Activated CD8-positive, alpha-beta memory T cell treated with anti-CD3 and anti-CD28 coated beads for 4 hours (primary cell): ENCODE measurements at places on chromosomes 6 and 20.

DNA sequence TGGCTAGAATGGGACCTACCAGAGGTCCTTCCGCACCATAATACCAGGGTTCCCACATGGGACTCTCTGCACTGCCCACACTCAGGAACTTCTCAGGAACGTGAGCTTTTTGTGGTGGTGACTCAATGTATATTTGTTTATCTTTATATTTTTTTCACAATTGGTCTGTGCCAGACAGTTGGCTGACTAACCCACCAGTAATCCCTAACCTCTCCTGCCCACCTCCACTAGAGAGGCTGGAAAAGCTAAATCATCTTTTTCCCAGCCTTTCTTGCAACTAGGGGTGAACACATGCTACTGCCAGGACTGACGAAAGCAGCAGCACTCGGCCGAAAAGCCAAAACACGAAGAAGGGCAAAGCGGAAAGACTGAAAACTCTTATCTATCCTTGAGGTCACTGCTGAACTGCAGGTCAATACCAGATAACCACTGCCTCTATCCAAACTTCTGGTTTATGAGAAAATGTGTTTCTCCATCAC is 112.9 kb downstream of the TRERF1 start:
- DNase-seq, result no peak

DNA sequence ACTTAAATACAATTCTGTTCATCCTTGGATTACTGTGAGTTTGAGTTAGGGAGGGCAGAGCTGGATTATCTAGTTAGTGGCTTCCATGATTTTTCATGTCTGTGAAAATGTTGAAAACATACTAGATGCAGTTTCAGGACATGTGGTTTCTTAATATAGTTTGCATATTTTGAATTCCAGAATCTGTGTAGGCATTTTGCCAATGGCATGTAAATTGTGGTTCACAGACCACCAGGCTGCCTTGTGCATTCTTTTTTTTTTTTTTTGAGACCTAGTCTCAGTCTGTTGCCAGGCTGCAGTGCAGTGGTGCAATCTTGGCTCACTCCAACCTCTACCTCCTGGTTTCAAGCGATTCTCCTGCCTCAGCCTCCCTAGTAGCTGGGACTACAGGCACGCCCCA is 42.8 kb downstream of the CDC5L start:
- no peak for DNase-seq

- no peak for DNase-seq
Observed at GRCh38 chr6:167974640-167975344, 22.7 kb upstream of the KIF25 start.

GRCh38 chr20:47358039-47358671 is 1.7 kb upstream of the ZMYND8 start:
- DNase-seq, result no peak

GRCh38 chr20:62902926-62903615 is 23.2 kb downstream of the DIDO1 start:
- DNase-seq, result no peak

GRCh38 chr20:38108438-38108985 is 56.6 kb downstream of the TGM2 start:
- no peak for DNase-seq

- no peak for DNase-seq
Observed at GRCh38 chr6:26531897-26532296, 6.3 kb upstream of the HMGN4 start.

- DNase-seq, result no peak
Observed at GRCh38 chr6:169722362-169723199, 1.7 kb downstream of the PHF10 start.

- DNase-seq, result no peak
Observed at GRCh38 chr6:50837589-50838445, 19.1 kb downstream of the TFAP2B start.

DNA sequence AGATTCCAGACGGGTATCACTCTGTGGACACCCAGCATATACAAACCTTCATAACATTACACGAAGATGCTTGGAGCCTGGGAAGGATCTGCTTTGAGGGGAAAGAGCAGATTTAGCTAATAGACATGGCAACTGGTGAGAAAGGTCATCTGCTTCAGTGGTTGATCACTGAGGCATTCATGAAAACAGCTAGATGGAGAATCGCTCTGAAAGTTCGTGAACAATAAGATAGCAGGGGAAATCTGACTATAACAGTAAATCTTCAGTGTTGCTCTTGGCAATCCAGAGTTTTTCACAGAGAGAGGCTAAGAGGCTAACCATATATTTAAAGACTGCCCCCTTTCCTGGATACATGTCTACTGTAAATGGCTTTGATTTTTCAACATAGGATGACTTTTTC is 245.3 kb downstream of the FARS2 start:
- DNase-seq, result no peak

DNA sequence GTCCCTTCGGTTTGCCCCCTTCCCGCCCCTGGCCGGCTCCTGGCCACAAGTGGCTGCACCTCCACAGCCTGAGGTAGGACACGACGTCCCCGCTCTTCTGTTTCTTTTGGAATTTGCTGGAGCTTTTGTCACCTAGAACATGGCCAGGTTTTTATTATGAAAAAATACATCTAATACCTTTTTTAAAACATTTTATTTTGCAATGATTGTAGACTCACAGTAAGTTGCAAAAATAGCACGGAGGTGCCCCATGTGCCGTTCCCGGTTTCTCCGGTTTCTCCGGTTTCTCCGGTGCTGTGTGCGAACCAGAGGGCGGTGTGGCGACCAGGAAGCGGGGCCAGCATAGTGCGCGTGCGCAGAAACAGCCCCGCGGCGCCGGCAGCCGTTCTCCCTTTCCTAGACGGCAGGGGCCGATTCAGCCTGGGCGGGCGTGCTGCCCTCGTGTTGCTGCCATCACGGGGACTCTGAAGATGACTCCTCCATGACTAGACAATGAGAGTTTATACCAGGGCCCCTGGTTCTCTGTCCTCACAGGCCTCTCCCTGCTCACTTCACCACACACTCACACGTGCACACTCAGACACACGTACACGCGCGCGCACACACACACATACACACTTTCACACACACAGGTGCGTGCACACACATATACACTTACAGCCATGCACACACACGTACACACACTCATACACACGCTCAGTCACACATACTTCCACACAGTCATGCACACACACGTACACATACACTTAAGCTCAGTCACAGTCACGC is 102.1 kb downstream of the TMEM242 start:
- DNase-seq, result peak; percentile 60

GRCh38 chr6:41353333-41353732 is 17.9 kb downstream of the NCR2 start:
- DNase-seq, result no peak

DNA sequence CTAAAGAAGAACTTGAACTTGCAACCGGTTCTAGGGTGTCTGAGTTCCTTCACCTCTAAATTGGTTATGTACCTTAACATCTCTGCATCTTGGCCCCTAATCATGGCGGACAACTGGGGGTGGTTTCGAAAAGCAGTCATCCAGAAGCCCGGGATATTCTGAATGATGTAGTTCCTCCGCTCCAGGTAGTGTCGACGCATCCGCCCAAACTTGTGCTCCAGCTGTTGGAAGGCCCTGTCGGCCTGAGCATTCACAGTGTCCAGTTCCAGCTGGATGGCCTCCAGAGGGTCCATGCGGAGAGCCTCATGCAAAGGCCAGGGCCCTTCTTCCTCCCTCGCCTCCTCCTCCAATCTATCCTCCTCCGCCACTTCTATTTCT is 887 bp downstream of the TSPYL1 start:
- DNase-seq, result no peak

DNA sequence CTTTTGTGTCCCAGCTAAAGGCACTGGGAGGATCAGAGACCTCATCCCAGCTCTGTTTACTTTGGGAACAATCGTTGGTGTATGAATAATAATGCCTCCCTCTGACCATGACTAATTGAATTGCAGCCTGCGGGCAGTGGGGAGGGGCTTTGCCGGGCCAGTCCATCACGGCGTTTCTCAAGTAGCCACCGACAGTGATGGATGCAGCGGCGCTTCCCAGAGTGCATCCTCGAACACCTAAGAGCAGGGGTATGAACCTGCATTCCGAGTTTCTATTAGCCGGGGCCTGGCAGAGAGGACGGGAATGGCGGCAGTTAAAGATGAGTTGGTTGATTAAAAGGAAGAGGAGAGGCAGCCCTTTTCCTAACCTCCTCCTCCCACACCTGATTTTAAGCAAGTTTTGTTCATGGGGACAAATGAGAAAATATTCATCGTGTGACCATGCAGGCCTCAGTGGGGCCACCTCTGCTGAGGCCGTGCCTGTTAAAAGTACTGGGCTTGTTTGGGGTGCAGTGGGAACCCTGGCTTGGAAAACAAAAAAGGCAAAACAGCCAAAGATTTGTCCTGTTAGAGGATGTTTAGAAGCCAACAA is 154.1 kb downstream of the FOXA2 start:
- no peak for DNase-seq

DNA sequence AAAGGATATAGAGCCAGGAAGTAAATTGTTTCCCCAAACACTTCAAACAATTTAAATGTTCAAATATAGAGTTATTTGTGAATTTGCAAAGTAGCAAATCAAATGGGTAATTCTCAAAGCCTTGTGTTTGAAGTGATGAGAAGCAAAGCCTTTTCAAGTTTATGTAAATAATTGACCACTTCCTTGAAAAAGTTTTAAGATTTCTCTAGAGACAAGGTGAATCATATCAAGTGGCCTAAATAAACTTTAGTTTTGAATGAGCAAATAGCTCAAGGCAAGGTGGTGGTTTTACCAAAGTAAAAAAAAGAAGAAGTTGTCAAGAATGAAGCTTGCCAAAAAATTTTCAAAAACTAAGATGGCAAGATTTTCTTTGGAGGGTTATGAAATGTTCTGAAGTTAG is 42.6 kb upstream of the IFNGR1 start:
- no peak for DNase-seq

GRCh38 chr6:131688286-131688685 is 12.9 kb downstream of the OR2A4 start:
- no peak for DNase-seq

GRCh38 chr6:16670617-16671051 is 90.6 kb downstream of the ATXN1 start:
- DNase-seq, result no peak

DNA sequence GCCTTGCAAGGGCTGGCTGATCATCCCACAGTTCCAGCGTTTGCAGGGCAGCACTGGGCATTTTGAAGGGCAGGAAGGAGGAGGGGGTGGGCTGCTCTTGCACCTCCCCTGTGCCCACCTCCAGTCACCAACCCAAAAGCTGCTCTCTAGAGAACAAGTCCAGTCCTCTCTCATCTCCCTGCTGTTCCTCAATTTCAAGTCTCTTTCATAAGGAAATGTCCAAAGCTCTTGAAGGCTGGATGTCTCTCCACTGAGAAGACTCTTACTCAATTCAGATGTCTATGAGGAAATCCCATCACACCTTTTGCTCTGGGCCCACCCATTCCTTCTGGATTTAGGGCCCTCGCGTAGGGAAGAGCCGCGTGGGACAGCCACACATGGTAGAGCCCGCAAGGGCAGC is 31.7 kb downstream of the WRNIP1 start:
- DNase-seq, result no peak

DNA sequence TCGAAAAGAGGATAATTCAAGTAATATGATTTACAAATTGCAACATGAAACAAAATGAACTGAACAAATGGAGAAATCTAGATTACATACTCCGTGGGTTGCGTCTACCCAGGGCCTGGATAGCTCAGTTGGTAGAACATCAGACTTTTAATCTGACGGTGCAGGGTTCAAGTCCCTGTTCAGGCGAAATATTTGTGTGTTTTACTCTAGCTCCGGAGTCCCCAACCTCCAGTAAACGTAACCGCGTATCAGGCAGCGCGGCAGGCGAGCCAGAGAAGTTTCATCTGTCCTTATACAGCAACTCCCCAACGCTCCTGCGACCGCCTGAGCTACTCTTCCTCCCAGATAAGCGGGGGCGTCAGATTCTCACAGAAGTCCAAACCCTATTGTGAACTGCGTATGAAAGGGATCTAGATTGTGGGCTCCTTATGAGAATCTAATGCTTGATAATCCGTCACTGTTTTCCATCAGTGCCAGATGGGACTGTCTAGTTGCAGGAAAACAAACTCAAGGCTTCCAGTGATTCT is 176.1 kb downstream of the TRIM27 start:
- no peak for DNase-seq

GRCh38 chr6:167153521-167153959 is 4.2 kb downstream of the GPR31 start:
- DNase-seq, result no peak

GRCh38 chr6:30895343-30895742 is 11.0 kb downstream of the DDR1 start:
- no peak for DNase-seq

GRCh38 chr6:144639654-144640053 is 354.5 kb downstream of the UTRN start:
- DNase-seq, result no peak

DNA sequence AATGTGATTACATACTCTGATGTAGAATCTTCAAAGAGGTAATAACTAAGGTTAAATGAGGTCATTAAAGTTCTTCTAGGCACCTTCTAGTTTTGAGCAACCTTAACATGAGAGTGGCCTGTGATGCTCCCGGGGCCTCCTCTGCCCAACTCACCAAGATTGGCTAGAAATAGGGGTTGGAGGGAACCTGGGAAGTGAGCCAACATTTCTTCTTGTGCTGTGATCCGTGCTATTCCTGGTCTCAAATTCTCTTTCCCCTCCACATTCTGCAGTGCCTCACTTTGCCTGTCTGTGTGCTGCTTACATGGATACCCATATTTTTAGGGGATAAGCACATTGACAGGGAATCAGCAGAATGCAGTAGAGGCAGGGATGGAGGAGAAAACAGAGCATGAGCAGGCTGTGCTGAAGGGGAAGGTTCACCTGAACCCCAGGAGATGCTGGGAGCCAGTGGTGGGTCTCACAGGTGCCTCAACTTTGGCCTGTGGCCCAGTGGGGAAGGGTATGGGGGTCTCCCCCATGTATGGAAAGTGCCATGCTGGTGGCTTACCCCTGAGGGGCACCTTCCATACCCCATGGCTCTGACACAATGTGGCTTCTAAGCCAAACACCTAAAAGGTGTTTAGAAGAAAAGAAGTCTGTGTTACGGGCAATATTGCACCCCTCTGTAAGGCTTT is 164.7 kb upstream of the CHD6 start:
- DNase-seq, result no peak

DNA sequence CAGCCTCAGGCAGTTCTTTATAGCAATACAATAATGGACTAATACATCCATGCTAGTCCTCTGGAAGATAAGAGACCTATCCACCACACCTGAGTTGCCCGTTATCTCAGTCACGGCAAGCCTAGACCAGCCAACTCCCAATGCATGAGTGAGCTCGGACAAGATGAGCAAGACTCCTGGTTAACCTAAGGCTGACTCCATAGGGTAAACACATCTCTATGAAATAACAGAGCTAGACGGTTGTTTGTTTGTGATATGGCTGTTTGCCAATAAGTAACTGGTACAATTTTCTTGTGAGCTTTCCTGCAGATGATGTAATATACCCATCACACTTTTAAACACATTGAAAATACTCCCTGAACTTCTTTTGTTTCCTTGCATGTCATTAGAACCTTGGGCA is 70.6 kb upstream of the PHACTR1 start:
- no peak for DNase-seq
